ENCODE measurements at places on chromosomes 1 and 21.
A peak's percentile ranks its signal among the peaks of the same experiment; 100 is the strongest.

DNA sequence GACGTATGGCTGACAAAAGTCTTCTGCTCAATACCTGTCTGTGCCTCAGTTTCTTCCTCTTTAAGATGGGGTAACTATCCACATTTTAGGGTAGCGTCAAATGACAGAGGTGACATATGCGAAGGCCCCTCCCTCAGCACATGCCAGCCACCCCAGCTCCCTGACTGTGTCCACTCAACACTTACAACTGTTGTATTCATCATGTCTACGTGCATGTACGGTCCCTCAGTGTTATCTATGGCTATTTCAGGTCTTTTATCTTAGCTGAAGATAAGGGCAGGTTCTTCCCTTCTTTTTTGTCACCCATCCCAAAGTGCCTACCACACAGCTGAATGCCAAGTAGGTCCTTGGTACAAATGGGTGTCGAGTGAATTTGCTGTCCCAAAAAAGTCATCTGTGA lies 8.3 kb upstream of the C1orf198 start:
- no peak for DNase-seq

DNA sequence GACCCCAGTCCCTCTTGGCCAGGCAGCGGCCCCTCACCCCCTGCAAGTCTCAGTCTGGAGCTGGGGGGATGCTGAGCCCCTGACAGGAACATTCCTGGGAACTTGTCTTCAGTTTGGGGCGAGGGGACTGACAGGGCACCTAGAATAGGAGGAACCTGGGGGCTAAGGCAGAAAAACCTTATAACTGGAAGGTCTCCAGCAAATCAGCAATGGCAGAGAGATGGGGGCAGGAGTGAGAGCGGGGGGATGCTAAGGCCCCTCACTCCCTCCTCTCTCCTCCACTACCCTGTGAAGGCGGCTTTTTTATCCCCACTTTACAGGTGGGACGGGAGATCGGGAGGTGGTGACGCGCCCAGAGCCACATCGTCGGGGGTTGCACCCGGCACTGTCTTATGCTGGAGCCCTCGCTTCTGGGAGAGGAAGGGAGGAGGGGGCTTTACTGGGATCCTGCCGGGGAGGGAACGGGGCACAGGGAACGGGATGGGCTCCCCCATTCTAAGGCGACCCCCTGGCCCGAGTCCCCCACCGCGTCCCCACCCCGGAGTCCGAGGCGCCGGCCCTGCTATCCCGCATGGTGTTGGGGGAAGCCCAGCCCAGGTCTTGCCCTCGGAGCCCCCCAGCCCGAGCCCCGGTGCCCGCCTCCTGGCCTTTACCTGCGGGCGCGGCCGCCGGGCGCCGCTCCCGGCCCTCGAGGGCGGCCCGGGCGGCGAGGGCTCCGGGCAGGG lies 456 bp downstream of the COL8A2 start:
- no peak for DNase-seq

- DNase-seq, result no peak
These were observed 4.7 kb upstream of the ITGB2 start for GRCh38 chr21:44925378-44925755.

GRCh38 chr1:84973498-84974334 lies 23.2 kb downstream of the MCOLN2 start:
- no peak for DNase-seq

DNA sequence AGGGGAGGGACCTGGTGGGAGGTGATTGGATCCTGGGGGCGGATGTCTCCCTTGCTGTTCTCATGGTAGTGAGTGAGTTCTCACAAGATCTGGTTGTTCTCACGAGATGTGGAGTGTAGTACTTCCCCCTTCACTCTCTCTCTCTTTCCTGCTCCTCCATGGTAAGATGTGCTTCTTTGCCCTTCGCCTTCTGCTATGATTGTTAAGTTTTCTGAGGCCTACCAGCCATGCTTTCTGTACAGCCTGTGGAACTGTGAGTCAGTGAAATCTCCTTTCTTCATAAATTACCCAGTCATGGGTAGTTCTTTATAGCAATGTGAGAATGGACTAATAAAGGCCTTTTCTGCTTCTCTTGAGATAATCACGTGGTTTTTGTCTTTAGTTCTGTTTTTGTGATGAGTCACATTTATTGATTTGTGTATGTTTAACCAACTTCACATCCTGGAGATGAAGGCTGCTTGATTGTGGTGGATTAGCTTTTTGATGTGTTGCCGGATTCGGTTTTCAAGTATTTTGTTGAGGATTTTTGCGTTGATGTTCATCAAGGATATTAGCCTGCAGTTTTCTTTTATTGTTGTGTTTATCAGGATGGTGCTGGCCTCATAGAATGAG lies 45.5 kb downstream of the RABGAP1L start:
- no peak for DNase-seq

DNA sequence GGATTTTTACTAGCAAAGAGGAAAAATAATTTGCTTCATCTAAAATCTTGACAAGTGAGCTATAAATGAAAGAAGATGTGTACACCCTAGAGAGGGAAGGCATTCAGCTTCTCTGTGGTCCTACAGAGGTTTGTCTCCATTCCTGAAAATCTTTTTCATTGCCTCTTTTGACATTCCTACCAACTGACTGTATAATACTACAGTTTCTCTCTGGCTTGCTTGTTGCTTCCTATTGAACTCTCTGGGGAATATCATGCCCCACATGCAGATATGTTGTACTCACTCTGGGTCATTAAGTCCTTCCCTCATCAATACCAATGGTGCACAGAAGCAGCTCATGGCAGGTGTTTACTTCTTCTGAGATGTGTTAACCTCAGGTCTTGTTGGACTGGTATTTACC lies 371.2 kb upstream of the PLXNA2 start:
- no peak for DNase-seq

- no peak for DNase-seq
These were observed 34.7 kb upstream of the GPR25 start for GRCh38 chr1:200837931-200838571.

GRCh38 chr1:111193712-111194480 lies 6.5 kb downstream of the DENND2D start:
- DNase-seq, result no peak

GRCh38 chr1:2133879-2134215 lies 60.7 kb downstream of the FAAP20 start:
- no peak for DNase-seq

GRCh38 chr1:46523496-46524353 lies 27.7 kb downstream of the KNCN start:
- DNase-seq, result no peak

- no peak for DNase-seq
These were observed 587.7 kb upstream of the BRINP3 start for GRCh38 chr1:191065346-191065745.

GRCh38 chr1:71295350-71295749 lies 214.5 kb upstream of the ZRANB2 start:
- no peak for DNase-seq

DNA sequence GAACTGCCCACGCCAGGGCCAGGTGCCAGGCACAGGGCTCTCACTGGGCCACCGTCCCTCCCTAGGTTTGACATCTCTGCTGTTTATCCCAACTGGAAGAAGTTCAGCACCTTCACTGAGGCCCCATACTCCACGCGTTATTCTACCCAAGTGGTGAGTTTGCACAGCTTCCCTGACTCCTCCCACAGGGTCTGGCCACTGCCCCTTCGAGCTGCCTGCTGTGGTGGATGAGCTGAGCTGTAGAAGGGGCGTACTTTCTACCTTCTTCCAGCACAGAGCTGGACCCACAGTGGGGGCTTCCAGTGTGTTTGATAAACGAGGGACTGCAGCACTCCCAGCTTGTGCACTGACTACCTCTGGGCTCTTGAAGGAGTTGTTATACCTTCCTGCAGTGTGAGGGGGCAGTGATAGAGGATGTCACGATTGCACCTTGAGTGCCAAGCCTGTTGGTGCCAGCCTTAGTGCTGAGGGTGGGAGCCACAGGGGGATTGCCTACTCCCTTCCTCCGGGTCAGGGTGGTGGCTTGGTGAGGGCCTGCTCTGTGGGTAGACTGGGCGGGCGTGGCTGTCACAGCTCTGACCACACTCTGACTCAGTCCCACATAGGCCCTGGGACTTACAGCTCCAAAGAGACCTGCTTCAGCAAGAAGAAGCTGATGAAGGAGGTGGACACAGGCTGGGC lies 5.9 kb upstream of the TTC22 start:
- DNase-seq, result no peak

- no peak for DNase-seq
These were observed 2.7 kb downstream of the PTGFR start for GRCh38 chr1:78493451-78493850.

- no peak for DNase-seq
These were observed 229.1 kb downstream of the GPR52 start for GRCh38 chr1:174676856-174677255.

DNA sequence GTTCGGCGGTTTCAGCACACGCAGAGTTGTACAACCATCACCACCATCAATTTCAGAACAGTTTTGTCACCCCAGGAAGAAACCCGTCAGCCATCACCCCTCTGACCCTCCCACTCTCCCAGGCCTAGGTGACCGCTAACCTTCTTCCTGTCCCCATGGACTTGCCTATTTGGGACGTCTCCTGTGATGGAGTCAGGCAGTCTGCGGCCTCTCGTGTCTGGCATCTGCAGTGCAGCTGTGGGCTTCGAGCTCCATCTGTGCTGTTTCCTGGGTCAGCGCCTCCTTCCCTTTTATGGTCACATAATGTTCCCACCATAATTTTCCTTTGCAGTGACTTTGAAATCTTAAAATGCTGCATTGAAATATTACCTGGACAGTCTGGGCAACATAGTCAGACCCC lies 24.4 kb downstream of the SLC45A1 start:
- no peak for DNase-seq

GRCh38 chr21:46135782-46136395 lies 19.5 kb downstream of the FTCD start:
- DNase-seq, result no peak

DNA sequence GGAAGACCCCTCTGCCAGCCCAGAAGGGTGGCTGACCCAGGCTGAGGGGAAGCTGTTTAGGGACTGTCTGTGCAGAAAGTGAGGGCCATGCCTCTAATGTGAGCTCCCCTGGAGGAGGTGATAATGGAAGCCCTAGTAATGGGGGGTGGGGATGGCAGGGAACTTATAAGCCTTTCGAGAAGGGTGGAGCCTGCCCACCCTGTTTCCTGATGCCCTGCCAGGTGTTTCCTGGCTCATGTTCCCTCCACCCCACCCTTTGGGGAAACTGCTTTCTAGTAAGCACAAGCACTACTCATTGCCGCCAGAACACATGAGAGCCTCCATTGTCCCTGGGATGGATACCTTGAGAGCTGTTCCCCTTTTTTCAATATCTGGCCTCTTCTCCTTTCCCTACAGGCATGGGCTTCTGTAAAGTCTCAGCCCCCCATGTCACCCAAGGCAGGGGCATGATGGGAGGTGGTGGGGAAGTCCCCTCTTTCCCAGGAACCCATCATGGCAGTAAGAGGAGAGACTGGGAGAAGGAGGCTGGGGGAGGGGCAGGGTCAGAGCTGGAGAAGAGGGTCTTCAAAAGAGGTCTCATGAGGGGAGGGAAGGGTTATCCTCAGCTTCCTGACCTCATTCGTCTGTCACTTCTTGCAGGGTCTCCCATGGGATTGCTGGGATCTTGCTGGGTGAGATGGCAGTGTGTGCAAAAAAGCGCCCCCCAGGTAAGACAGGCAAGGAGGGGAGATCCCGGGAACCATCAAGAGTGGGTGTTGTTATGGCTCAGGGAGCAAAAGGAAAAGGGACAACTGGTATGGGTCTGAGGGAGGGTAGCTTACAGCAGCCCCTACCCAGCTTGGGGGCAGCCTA lies 2.4 kb downstream of the ATP8B2 start:
- DNase-seq, result peak; percentile 19

DNA sequence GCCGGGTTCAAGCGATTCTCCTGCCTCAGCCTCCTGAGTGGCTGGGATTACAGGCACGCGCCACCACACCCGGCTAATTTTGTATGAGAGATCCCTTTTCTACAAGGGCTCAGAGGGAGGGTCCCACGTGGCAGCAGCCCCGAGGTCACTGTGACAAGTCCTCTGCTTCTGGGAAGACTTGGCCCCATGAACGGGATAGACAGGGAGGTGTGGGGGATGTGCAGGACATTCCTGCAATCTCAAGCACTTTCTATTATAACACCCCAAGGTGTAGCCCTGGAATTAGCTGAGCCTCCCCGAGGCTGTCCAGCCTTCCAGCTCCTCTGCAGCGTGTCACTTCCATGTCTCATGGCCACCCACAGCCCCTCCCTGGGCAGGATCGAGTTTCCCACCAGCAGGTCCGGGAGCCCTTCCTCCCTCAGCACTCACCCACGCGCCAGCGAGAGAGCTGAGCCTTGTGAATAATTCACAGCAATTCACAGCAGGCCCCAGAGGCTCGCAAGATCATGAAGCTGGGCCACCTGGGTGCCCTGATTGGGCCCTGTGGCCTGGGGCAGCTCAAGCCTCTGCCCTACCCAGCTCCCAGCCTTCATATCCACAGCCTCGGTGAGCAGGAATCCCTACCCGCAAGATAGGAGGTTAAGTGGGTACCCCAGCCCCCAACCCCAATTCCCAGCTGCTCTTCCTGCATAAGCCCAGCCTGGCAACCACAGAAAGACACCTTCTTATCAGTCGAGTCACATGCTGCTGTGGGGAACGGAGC lies 22.8 kb upstream of the RNU1-4 start:
- DNase-seq, result no peak

DNA sequence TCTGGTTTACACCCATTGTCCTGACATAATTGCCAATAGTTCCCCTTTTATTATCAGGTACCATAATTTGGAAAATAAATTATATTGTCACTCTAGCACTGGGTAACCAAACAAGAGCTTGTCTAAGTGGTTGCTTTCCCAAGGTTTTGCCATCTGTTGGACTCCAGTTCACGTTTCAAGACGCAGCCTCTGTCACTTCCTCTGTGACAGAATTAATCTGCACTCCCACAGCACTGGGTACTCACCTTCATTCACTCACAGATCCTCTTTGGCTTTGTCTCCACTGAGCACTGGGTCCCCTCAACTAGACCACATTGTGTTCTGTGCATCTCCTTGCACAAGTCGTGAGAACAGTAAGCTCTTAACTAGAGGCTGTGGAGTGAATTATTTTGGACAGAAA lies 123.6 kb upstream of the JUN start:
- DNase-seq, result no peak

DNA sequence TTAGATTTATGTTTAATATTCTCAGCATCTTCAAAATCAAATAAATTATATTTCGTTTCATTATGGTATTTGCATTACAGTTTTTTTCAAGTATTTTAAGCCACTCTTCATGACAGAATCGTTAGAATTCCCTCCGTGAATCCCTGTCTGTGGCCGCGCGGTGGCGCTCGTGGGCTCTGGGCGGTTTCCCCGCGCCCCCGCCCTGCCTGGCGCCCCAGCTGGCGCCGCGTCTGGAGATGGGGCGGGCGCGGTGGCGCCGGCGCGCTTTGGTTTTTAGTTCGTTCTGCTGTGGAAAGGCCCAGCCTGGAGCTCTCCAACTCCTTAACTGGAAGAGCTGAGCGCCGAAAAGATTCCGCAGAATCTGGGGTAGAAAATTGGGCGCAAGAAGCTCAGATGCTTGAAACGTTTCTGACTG lies 25.7 kb downstream of the PRMT2 start:
- no peak for DNase-seq

- no peak for DNase-seq
These were observed 548 bp downstream of the KCNN3 start for GRCh38 chr1:154869351-154870114.

- DNase-seq, result no peak
These were observed 109.5 kb upstream of the UBE2U start for GRCh38 chr1:64093941-64094340.

GRCh38 chr1:24932284-24932683 lies 2.2 kb upstream of the RUNX3 start:
- peak; percentile 36 for DNase-seq

Data from KG1 (cell line).